ENCODE measurements at places on chromosomes 1 and 21. TPM values are rescaled to one million over a fixed set of nuclear protein-coding genes. Genes with fewer than 3 reads are reported as not detected.

DNA sequence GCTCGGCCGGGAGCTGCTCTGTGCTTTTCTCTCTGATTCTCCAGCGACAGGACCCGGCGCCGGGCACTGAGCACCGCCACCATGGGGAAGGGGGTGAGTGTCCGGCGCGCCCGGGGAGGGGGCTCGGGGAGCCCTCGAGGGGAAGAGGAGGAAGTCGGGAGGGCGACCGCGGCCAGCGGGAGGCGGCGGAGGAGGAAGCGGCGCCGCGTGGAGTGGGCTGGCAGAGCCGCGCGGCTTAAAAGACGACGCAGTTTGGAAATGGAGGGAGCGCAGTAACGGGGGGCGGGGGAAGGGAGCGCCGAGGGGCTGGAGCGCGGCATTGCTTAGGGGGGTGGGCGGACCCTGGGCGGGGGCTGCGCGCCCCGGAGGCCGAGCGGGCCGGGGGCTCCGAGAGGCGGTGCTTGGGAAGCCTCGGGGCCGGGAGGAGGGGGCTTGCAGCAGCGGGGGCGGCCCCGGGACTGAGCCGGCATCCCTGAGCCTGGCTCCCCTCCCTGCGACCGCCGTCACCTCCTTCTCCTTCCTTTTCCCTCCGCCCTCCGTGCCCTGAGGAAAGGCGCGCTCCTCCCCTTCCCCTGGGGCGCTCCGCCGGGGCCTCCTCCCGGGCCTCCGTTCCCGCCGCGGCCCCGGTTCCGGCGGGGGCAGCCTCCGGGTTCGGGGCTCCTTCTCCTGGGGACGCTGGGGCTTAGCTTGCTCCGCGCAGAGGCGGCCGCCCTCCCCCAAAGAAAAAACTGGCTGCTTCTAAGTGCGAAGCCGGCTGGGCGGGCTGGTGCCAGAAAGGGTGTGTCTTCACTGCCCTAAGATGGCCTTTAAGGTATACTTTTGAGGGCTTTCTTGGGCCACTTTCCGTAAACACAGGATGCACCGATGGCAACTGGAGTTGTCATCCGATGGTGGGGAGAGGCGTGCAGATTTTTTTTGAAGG lies 648 bp downstream of the ATP1A1 start:
- peak; percentile 89 for DNase-seq

DNA sequence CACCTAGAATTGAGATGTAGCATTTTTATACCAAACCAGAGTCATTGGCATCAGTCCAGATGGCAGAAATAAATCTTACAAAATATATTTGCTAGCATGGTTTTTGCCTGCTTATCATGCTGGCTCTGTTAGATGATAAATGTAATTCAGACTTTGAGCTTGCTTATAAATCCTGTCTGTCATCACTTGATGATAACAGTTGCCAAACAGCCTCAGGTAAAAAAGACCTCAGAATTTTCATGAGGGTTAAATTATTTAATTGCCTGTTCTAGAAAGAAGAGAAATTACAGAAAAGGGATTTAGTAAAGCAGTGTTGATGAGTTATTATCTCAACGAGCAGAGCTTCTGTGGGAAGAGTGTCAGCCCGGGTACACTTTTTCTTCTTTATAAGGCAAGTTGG lies 83.3 kb downstream of the FNBP1L start:
- DNase-seq: no peak

DNA sequence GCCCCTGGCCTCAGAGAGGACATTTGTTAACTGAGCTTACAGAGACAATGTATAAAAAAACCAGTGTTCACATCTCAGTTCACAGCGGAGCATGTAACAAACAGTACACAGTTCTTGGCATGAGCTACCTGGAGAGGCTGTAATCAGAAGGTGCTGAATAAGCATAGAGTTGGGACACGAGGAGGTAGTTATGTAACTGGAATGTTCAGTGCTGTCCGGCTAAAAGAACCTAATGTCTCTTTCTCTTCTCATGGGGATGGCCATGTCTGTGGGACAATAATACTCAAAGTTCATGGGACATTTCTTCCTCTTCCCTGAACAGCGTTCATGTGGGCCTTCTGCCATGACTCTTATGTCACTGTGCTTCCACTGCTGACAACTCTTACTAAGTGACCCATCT lies 17.2 kb upstream of the STX12 start:
- DNase-seq: no peak

GRCh38 chr21:44013380-44014088 lies 1.4 kb downstream of the TRAPPC10 start:
- no peak for DNase-seq

DNA sequence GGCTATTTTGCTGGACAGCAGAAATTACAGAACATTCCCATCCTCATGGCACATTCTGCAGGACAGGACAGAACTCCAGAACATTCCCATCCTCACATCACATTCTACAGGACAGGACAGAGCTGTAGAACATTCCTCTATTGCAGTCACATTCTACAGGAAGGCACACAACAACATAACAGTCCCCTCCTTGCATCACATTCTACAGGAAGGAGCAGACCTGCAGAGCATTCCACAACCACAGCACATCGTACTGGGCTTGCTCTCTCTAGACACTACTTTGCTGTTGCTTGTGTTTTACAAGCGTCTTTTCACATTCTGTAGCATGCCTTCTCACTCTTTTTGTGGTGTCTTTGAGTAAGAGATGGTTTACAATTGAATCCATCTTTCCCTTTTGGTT lies 26.8 kb upstream of the ABCB10 start:
- no peak for DNase-seq

DNA sequence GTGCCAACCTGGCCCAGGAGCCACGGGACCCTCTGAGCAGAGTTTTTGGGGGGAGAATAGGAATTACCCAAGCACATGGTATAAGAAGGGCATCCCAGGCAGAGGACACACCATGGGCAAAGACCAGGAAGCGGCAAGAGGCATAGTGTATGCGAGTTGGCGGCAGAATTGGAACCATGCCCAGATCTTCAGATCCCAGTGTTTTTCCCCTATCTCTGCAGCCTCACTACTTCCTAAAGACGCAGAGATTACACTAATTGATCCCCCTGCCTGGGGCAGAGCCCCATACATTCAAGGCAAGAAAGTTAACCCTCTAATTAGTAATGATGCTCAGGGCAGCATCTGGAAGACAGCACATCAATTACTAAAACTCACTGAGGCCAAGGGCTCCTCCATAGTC lies 48.2 kb downstream of the SYT2 start:
- DNase-seq: no peak

DNA sequence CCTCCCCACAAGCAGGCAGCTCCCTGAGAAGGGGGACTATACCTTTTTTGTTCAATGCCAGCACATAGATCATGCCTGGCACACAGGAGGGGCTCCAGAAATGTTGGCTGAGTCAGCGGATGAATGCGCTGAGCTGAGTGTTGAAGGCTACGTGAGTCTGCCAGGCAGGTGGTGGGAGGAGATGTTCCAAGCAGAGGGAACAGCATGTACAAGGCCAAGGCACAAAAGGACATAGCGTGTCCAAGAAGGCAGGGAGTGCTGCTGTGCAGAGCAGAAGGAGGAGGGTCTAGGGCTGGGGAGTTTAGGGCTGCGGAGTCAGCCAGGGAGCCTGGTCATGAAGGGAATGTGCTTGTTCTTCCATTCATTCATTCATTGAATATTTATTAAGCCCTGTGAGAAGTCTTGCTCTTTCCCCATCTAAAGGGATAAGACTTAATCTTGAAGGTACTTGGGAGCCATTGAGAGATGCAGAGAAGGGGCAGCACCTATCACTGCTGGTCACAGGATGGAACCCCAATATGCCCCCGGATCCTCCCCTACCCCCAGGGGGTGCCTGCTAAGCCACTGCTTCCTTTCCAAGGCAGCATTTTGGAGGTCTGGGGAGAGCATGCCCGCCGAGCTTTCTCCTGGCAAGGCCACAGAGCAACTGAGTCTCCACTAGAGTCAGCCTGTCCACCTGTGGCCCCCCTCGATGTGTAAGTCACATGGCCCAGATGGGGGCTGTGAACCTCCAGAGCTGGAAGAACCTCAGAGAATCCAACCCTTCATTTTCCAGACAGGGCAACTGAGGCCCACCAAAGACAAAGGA lies 31.2 kb upstream of the LAPTM5 start:
- DNase-seq: no peak

- no peak for DNase-seq
These were observed 1563.6 kb upstream of the PRMT6 start for GRCh38 chr1:105492921-105493320.

GRCh38 chr1:181949500-181949899 lies 112.0 kb downstream of the ZNF648 start:
- no peak for DNase-seq

The OXCT2 gene
- total RNA-seq: 0.43 TPM

The APOBEC4 gene
- not detected for total RNA-seq
